NCI-H2171 (cell line): ENCODE measurements at places on chromosomes 1 and 21.

- no peak for DNase-seq
Observed at GRCh38 chr1:85182700-85183099, 18.1 kb downstream of the SYDE2 start.

DNA sequence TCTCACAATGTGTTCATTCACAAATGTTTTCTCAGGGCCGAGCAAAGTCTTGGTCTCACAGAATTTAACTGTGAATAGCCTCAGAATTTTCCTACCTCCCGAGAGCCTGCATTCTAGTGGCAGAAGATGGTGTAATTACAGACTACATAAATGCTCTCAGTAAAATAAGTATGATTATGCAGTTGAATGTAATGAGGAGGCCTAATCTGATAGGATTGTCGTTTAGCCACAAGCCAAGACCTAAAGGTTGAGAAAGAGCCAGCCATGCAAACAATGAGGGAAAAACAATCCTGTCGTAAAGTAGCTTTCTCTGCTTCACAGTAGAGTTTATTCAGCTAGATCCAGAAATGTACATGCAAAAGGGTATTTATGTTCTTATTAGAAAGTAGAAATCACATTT is 607.8 kb upstream of the B3GALT2 start:
- DNase-seq = no peak

GRCh38 chr1:230109895-230110667 is 43.0 kb downstream of the GALNT2 start:
- DNase-seq = no peak

DNA sequence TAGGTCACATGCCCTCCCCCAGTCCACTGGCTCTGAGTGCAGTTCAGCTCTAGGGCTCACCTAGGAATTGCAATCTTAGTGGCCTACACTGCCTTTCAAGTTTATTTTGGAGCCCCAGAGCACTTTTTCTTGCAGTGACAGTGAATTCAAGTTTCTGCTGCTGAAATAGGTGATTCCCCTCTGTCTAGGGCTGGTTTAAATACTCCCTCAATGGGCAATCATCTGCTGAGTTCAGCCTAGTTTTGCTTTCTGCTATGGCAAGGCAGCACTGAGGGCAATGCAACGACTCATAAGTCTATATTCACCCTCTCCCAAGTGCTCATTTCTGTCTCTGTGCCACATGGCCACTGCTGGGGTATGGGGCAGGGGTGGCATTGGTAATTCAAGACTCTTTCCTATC is 472.6 kb upstream of the RGS18 start:
- no peak for DNase-seq

- DNase-seq = no peak
Observed at GRCh38 chr1:2989976-2990375, 31.3 kb upstream of the ACTRT2 start.

DNA sequence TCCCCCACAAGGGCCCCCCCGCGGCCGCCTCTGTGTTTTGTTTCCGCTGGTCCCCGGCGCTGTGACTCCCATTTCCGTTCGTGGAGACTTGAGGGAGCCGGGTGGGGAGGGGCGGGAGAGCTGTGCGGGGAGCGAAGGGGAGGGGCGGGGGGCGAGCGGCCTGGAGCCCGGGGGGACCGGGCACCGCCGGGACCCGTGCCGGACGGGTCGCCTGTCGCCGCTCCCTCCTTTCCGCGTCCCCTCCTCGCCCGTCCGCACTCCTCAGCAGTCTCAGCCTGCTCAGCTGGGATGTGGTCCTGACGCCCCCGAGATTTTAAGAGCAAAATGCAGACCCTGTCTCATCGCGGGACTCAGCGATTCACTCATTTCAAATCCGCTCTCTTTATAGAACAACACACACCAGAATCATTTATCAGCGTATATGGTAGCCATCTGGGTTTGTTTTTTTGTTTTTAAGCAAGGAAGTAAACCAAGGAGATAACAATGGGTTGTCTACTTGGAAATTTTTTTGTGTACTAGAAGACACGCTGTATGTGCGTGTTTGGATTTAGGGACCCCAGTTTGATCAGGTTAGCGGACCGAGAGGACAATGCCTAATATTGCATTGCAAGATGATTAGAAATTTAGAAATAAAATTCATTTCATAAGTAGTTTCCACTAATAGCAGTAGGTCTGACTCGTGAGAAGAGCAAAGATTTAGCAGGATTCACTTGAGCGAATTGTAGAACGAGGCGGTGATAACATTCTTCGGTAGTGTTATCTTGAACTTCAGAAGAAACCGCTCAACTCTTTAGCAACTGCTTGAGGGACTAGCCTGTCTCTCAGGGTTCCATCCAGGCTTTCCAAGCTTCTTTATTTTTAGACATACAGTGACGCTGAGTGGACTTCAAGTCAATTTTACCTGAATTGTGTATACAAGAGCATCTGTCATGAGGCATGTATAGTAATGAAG is 1.1 kb downstream of the GABPA start:
- peak; percentile 89 for DNase-seq

GRCh38 chr1:116365353-116365780 is 7.7 kb upstream of the ATP1A1 start:
- DNase-seq = peak; percentile 91

DNA sequence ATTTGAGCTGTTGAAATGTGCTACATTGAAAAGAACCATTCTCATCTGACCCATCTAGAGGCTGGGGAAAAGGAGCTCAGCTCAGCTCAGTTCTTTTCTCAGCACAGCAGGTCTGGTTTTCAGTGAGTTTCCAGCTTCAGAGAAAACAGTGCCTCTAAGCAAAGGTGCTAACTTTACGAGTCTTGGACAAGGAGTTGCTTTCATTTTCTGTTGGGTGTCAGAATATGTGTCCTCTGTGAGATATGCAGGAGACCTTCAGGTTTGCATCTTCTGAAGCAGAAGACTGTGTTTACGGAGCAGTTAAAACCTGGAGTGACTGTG is 321.3 kb upstream of the USP24 start:
- no peak for DNase-seq

DNA sequence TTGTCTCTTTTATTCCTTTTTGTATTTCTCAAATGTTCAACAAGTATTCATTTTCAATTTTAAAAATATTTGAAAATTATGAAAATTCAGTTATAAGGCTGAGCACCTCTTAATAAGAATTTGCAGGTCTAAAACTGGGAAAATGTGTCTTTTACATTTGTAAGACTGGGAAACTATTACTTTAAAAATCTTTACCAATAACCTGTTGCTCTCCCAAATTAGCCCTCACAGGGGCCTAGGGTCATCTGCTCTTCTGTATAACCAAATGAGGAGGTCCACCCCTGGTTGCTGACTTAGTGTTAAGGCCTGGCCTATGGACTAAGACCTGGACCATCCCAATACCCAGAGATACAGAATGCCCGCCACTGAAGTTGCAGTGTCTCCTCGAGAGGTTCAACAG is 280.5 kb downstream of the PLPP3 start:
- no peak for DNase-seq

DNA sequence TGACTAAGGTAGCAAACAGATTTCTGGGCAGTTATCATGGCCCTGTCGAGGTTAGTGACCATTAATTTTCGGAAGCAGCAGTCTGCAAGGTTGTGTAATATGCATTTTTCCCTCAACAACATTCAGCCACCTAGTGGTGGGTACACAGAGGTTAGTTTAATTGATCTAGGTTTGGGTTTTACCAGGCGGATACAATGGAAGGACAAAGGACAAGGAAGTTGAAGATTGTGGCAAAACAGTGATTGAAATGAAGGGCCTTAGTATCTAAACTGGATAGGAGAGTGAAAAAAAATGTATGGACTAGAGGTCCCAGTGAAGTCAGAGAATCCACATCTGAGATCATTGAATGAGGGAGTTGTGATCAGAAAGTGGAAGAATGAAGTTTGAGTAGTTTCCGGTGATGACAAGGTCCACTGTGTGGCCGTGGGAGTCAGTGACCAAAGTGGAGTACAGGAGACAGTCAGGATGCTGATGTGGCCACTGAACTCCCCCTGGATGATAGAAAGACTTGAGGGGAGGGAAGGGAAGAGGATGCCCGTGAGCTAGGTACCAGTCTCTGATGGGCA is 2.8 kb downstream of the ARMH1 start:
- DNase-seq = no peak

DNA sequence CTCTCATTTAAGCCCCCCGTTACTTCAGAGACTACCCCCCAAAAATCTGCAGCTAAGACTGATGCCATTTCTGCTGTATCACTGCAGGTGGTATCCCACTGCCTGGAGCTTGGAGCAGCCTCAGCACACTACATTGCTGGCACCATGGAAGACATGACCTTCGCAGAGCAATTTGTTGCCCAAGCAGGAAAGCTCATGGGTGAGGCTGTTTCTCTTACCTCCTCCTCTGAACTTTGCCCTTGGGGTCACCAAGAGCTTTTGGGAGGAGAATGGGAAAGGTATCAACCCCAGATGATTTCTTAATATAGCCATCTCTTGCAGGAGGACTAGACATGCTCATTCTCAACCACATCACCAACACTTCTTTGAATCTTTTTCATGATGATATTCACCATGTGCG is 2.0 kb downstream of the HSD11B1 start:
- DNase-seq = no peak

DNA sequence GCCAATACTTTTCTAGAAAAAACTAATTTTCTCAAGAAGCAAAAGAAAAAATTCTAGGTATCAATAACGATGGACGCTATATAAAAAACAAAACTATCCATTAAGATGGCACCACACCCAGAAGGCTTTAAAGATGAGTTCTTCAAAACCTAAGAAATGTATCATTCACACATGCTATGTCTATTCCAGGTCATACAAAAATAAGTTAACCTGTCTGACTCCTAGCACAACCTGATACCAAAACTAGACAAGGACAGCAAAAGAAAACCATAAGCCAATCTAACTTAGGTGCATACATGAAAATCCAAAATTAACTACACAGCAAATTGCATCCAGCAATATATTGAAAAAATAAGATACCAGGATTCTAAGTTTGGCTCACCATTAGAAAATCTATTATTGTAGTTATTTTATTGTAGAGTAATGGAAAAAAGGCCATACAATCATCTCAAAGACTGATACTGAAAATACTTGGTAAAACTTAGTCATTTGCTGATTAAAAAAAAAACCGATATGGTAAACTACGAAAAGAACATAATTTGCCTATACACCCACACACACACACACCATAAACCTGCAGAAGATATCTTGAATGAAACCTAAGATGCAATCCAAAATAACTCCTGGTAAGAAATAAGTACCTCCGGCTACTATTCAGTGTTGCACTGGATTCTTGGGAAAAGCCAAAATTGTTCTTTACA is 55.0 kb downstream of the TRAF5 start:
- DNase-seq = no peak

DNA sequence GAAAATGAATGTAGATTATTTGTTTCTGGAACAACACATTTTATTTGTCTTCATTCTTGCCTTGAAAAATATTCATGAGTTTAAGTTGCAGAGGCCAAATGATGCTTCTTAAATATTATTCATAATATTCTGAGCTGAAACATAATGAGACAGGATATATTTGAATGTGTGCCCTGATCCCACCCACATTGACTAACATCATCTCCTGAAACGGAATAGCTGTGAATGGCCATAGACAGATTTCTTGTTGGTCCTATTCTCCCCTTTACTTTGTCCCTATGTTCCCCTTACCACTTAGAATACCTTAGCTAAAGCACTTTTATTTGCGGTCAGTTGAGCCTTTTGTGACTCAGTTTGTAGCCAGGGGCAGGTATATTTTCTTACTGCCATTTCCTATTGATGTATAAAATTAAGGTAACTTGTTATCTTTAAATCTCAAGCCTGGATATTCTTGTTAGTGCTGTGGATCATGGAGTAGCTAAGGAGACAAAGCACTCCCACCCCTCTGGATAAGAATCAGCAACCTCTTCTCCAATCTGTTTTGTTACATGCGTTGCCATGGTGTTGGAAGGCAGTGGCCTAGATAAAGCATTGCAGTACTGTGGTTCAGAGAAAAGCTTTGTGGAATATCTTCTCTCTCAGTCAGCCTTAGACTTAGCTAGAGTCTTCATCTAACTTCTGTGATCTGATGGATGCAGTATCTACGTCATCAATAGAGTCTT is 478.5 kb upstream of the DEPDC1 start:
- no peak for DNase-seq

GRCh38 chr1:112470966-112471365 is 37.8 kb upstream of the WNT2B start:
- no peak for DNase-seq

- no peak for DNase-seq
Observed at GRCh38 chr1:156346636-156347035, 8.3 kb downstream of the TSACC start.

DNA sequence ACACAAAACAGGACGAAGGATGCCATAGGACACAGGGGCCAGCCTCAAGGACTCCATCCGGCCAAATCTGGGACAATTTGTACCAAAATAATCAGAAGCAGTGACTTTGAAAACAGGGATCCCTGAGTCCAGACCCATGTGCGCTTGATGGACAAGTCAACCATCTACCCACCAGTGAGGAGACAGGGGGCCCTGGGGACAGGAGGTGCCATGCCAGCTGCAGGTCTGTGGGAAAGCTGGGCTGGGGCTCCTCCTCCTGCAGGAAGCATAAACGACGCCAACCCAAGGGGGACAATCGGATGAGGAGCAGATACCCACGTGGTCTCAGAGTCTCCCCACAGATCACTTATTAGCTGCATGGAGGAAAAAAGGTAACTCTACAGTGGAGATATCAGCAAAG is 50.6 kb downstream of the NPHP4 start:
- DNase-seq = no peak

- no peak for DNase-seq
Observed at GRCh38 chr1:13642306-13643004, 57.5 kb upstream of the PRDM2 start.

GRCh38 chr1:66505671-66506392 is 28.1 kb upstream of the SGIP1 start:
- no peak for DNase-seq

- no peak for DNase-seq
Observed at GRCh38 chr1:6801199-6801598, 15.9 kb downstream of the CAMTA1 start.

DNA sequence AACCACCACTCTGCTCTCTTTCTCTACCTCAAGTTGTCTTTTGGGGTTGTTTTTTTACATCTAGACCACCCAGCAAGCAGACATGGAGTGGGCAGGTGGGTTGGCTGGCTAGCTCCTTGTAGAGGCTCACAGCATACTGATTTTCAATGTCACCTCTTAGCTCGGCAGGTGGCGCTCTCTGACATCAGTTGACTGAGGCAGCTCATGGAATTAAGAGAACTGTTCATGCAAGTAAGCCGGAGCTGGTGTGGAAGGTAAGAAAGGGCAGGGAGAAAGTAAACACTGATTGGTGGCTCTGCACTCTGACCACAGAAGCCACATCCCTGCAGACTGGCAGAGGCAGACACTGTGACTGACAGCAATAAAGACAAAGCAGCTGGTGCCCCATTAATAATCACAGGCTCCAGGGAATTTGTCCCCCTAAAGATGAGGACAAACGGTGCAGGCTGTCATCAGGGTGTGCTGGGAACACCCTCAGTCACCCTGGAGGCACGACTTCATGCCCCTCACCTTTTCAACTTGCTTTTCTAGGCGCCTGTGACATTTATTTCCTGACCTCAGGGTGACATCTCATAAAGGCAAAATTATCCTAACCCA is 226.8 kb downstream of the LMX1A start:
- DNase-seq = peak; percentile 77
